ENCODE measurements at places on chromosomes 1 and 21.

- DNase-seq = no peak
Measured at GRCh38 chr1:53396573-53397268, 62.5 kb upstream of the DMRTB1 start.

- no peak for DNase-seq
Measured at GRCh38 chr1:203366476-203366875, 15.6 kb upstream of the FMOD start.

DNA sequence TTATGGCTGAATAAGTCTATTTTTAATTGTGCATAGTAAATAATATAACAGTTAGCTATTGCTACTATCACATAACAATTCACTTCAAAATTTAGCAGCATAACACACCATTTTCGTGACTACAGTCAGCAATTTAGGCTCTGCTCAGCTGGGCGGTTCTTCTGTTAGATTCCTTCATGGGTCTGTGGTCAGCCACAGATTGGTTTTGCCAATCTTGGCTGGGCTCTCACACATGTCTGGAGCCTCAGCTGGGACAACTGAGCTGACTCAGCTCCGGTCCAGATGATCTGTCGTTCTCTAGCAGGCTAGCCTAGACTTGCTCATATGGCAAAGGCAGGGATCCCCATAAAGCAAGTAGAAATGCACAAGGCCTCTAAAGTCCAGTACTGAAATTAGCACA, 15.1 kb upstream of the CDC42BPA start:
- peak; percentile 89 for DNase-seq

- no peak for DNase-seq
Measured at GRCh38 chr1:206497363-206497762, 10.0 kb upstream of the RASSF5 start.

GRCh38 chr1:87791931-87792740, 463.5 kb downstream of the LMO4 start:
- DNase-seq = no peak

Data from mammary epithelial cell (primary cell).